IMR-90 (cell line): ENCODE measurements at places on chromosomes 7 and 10. TPM values are rescaled to one million over a fixed set of nuclear protein-coding genes. Genes with fewer than 3 reads are reported as not detected.

Gene TAS2R5
- under 0.01 and 0.36 TPM in 2 replicates for total RNA-seq

DNA sequence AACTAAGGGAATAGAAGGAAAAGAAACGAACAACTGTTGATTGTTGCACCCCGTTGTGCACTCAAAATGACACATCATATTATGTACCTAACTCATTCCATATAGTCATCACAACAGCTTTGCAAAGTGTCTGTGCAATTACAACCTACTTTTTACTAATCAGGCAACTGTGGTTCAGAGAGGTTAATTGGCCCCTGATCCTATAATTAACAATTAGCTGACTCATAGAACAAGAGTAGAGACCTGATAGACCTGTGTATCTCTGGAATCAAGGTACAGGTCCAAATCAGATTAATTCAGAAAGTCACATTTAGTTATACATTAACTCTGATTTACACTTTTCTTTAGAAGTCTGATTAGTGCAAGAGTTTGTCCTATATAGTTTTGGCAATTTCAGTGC lies 122.5 kb upstream of the CDK13 start:
- DNase-seq = no peak

Gene EN2
- not detected in 2 replicates for total RNA-seq

DNA sequence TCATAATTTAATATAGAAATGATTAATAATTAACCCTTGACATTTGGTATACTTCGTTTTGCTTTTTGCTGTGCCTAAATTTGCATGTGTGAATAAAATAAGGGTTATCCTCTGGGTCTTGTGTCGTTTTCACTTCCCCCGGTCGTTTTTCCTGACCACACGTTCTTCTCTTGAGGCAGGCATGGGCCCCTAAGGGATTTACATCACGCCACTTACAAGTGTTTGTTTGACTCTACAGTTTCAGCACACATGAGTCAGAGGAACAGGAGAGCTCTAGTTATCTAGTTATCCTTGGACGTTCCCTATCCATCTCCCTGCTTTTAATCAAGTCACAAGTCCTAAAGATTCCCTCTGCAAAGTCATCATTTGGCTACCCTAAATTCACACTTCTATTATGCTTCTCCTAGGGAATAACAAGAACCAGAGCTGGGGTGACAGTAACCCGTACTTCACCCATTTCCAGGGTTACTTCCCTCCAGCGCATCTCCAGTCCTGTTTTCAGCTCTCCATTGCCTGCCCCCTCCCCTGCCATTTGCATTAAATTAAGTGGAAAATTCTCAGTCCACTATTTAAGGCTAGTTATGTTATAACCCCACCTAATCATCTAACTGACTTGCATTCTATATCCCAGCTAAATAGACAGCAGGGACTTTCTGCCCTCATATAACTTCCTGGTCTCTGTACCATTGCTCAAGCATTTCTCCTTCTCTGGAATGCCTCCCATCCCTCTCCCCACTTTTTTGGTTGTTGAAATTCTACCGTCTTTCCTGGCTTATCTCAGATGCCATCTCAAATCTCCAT lies 206.9 kb downstream of the PTEN start:
- peak; percentile 67 for DNase-seq

DNA sequence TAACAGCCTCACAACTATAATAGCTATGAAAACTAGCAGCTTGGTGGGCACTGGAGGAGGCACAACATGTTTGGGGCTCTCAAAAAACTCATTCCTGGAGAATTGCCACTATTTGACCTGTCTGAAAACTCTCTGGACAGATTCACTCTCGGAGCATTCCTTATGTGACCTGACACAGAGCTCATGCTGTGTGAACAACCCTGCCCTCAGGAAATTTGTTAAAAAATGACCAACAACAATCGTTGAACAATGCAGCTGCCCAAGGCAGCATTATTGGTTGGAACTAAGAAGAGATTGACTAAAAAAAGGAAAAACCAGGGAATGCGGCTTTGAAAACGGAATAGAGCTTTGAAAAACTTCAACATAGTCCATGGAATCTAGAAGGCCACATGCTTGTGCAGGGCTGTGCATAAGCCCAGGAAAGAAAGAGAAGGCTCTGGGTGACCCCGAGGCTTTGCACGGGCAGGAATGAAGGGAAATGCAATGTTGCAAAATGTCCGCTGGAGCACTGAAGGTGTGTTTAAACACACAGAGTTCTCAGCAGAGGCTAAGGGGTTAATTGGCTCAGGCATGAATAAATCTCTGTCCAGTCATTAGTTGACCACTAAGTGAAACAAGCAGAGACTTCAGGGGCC lies 52.8 kb downstream of the NAMPT start:
- no peak for DNase-seq

Gene RPEL1
- total RNA-seq = under 0.01 and 0.28 TPM in 2 replicates

Gene NKX2-3
- total RNA-seq = not detected in 2 replicates

DNA sequence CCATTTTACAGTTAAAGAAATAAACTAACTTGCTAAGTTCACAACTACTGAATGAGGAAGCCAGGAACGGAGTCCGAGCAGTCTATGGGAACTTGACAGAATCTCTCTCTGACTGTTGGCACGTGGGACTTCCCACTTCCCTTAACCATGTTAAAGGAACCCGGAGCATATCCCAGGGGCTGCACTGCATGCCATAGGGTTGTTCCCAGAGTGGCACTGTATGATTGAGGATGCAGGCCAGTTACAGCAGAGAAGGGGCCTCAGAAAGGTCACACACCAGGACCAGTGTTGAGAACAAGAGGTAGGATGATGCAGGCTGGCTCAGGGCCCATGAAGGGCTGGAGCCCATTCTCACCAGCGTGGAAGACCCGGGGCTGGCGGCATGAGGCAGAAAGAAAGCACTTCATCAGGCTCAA lies 201.8 kb downstream of the NSUN6 start:
- DNase-seq = no peak

- DNase-seq = peak; percentile 31
These were observed 880 bp downstream of the HERC4 start for GRCh38 chr10:68074031-68074774.

GRCh38 chr7:29207162-29207801 lies 12.7 kb downstream of the CHN2 start:
- DNase-seq = no peak

DNA sequence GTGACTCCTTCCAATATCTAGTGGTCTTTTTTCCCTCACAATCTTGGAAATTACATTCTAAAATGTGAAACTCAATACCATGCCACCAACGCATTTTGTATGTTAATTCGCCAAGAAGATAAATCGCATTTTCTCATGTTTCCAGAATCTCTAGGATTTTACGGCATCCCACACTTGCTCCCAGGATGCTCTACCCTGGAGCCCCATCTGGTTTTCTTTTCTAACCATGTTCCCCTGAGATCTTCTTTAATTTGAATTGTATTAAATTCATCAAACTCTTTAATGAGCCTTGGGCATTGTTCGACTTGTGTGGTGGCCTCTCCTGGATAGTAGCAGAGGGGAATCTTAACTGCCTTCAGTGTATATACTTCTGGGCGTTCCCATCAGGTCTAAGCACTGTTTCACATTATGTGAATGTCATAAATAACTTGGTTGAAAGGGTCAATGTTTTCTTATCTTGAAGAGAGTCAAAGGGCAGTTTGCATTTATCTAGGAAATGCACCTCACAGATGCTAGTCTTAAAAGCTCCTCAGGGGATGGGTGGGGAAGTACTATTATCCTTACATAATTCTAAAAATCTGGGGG lies 169.1 kb upstream of the MEOX2 start:
- DNase-seq = no peak

DNA sequence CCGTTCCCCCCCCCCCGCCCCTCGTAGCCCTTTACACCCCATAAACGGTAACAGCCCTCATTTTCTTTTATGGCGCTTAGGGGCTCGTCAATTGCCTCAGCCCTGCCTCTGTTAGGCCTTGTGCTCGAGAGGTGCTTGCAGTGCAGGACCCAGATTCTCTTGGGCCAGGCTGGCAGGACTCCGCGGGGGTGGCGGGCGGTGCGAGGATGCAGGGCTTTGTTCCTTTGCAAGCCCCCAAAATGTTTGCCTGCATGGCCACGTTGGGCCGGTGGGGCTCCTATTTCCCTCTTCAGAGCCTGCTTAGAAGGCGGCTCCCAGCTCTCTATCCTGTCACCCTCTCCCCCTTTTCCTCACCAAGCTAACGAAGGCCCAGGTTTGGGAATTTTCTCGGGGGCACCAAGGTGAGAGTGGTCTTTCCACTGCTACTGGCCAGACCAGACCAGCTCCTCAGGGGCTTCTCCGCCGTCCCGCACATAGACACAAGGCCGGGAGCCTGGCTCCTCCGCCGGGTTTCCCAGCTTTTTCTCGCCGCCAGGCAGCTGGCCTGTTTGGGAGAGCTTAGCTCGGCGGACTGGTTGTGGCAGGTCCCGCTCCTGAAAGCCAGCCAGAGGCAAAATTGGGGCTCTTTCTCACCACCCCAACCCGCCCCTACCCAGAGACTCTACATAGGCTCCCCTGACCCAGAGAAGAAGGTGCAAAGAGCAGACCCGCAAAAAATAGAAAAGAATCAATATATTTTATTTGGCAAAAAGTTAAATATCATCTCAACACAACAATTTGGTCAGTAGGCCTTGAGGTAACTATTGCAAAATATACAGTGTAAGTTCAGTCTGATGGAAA lies 3.4 kb downstream of the HOXA9 start:
- DNase-seq = no peak

- DNase-seq = no peak
These were observed 9.7 kb downstream of the TBRG4 start for GRCh38 chr7:45101748-45102147.

DNA sequence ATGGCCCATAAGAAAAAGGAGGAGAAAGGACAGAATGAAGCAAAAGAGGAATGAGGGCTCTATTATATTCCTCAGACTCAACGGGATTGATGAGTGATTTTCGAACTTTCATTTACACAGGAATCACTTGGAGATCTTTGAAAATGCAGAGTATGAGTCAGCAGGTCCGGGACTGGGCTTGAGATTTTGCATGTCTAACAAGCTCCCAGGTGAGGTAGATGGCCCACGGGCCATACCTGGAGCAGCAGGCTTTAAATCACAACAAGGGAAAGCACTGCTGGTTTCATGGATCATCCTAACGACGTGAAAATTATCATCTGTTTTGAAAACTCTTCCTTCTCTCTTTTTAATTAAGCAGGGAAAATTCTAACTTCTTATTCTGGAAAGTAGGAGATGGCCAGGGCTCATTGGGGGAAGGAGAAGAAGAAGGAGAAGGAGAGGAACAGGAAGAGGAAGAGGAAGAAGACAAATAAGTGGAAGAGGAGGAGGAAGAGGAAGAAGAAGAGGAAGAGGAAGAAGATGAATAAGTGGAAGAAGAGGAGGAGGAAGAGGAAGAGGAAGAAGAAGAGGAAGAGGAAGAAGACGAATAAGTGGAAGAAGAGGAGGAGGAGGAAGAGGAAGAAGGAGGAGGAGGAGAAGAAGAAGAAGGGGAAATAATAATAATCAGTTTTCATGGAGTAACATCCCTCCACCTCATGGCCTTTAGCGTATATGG lies 3.8 kb upstream of the SDK1 start:
- DNase-seq = no peak

Gene CABCOCO1
- total RNA-seq = under 0.01 and 0.18 TPM in 2 replicates

Gene AKR1C3
- 0.18 and 0.28 TPM in 2 replicates for total RNA-seq

Gene MYL7
- total RNA-seq = not detected in 2 replicates
